Testis (tissue), 5 donors: ENCODE measurements at places on chromosomes 11 and 22. TPM values are rescaled to one million over a fixed set of nuclear protein-coding genes. Genes with fewer than 3 reads are reported as not detected.

The GRAMD1B gene
- 48.9 TPM for polyA plus RNA-seq

The WNT11 gene
- 2.7 TPM for polyA plus RNA-seq

The USP35 gene
- polyA plus RNA-seq, result 10.5 TPM

The ANO1 gene
- polyA plus RNA-seq, result 42.7 TPM

The C11orf91 gene
- polyA plus RNA-seq, result 12.8 TPM

The MUC2 gene
- 0.41 TPM for polyA plus RNA-seq

The PGA3 gene
- polyA plus RNA-seq, result 1.7 TPM

The CRYBA4 gene
- polyA plus RNA-seq, result 2.6 TPM

The PPME1 gene
- 90.9 TPM for polyA plus RNA-seq

The B4GALNT4 gene
- polyA plus RNA-seq, result 4.3 TPM

The TMEM191B gene
- polyA plus RNA-seq, result 56.9 TPM

The TSGA10IP gene
- polyA plus RNA-seq, result 17.8 TPM

The HTR3B gene
- polyA plus RNA-seq, result 1.1 TPM

GRCh38 chr11:69155302-69156234, at the start of gene SMIM38:
TSS of gene SMIM38 (plus strand) at chr11:69155935. CDS start at chr11:69157847, 1,912 bp downstream.
- no peak for DNase-seq

DNA sequence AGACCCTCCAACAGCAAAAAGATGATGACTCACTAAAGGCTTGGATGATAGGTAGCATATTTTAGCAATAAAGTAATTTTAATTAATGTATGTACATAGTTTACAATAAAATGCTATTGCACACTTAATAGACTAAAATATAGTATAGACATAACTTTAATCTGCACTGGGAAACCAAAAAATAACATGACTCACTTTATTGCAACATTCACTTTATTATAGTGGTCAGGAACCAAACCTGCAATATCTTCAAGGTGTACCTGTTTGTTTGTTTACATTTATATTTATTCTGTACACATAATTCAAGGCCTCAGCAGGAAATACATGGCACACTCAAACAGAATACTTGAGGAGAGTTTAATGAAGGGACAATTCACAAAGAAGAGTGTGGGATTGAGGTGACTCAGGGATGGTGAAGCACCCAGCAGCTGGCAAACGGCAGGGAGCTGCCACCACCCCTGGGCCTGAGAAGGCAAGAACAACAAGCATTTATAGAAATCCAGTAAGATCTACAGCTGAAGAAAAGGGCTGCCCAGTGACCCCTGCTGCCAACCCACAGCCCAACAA, 51.5 kb upstream of the POU2AF2 start:
- DNase-seq, result no peak

DNA sequence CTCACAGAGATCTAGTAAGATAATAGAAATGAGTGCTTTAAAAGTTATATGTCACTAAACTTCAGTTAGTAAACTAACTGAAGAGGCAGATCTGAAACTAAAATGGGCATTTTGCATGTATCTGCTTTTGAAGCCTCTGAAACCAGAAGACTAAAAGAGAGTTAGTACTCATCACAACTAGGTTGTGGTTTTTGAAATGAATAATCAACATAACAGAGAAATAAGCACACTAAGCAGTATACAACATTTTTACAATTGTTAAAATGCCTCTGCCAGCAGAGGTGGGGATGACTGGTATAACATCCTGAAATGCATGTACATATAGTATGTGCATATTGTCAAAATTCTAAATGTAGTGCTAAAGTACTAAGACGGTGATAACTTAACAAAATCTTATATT, 564.5 kb downstream of the DLG2 start:
- no peak for DNase-seq

- DNase-seq, result no peak
Measured at GRCh38 chr22:19971276-19972124, 29.9 kb upstream of the TXNRD2 start.

- DNase-seq, result no peak
Measured at GRCh38 chr11:76628408-76628947, 42.1 kb downstream of the LRRC32 start.

GRCh38 chr22:42754658-42755057, 34.0 kb upstream of the A4GALT start:
- peak; percentile 62 for DNase-seq

DNA sequence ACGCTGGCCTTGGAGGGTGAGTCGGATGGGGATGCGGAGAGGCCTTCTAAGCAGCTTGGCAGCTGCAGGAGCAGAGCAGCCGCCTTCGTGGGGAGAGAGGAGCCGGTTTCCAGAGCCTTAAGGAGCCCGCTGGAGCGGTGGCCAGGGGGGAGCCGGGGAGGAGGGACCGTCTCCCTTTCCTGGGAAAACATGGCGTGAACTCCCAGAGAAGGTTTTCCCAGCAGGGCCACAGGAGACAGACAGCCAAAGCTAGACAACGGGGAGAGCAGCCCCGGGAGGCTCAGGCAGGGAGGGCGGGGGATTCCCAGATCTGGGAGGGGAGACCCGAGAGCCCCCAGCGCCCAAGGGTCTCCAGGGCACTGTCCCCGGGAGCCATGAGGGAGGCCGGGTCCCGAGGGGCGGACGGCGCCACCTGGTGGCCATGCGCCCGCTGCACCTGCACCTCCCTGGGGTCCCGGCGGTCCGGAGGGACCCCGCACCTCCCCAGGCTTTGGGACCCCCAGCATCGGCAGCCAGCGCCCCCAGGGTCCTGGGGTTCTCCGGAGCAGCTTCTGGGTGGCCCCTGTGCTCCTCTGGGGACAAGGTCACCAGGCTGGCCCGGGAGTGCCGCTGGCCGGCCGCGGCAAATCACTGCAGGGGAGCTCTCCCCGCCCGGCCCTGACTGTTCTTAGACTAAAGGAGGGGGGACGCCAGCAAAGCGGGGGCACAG, 2.4 kb upstream of the SYT8 start:
- DNase-seq, result peak; percentile 70

GRCh38 chr11:86174101-86175046, 70.2 kb upstream of the EED start:
- DNase-seq, result peak; percentile 51

- no peak for DNase-seq
Measured at GRCh38 chr11:123069908-123070821, 8.2 kb upstream of the HSPA8 start.

DNA sequence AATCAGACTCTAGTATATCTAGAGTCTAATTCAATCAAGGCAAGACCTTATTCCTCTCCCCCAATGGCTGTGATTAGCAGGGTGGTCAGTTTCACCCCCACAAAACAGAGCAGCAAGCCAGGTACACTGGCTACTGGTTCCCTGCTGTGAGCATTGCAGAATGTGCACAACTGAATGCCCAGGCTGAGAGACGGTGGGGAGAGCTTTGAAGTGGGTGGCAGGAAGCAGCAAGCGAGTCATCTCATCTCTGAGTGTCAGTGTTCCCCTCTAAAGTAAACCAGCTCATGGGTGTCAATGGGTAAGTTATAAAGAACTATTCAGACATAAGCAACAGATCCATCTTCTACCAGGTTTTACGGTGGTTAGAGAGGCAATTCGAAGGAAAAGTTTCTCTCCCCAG, 37.6 kb downstream of the GAB4 start:
- DNase-seq, result no peak

DNA sequence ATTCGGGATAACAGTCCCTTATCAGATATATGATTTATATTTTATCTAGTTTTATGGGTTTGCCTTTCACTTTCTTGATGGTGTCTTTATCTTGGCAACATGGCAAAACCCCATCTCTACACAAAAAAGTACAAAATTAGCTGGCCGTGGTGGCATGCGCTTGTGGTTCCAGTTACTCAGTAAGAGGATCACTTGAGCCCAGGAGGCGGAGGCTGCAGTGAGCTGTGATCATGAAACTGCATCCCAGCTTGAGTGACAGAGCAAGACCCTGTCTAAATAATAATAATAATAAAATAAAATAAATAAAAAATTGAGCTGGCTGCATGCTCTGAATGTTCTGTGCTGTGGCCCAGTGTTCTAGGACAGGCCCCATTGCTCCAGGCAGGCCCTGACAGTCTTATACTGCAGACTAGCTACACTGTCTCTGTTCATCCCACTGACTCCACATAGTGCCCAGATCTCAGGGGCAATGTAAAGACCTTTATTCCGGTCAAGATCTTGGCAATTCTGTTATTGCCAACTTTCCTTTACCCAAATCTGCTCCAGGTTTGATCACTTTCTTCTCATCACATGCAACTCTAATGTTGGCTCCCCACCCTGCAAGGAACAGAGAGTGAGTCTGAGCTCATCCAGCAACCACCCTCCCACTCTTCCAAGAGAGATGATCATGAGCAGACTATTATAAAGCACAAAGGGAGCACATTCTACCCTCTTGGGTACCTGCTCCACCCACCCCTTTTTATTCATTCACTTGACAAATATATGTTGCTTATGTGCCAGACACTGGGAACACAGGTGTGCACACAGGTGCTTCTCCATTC, 8.8 kb downstream of the HSPA8 start:
- no peak for DNase-seq

- no peak for DNase-seq
Measured at GRCh38 chr22:17234144-17234623, 14.9 kb upstream of the ADA2 start.

GRCh38 chr22:29693161-29693560, 26.6 kb upstream of the CABP7 start:
- DNase-seq, result peak; percentile 51

DNA sequence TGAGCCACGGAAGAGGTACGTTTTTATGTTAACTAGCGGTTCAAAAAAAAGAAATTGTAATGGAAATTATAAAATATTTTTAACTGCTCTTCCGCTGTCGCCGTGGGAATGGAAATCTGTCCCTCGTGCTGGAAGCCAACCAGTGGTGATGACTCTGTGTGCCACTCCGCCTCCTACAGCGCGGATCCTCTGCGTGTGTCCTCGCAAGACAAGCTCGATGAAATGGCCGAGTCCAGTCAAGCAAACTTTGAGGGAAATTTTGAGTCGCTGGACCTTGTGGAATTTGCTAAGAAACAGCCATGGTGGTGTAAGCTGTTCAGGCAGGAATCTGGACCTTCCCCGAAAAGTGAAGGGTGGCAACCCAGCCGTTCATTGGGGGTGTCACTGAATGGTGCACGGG, 2.9 kb upstream of the CBX7 start:
- no peak for DNase-seq

GRCh38 chr11:32888805-32889204, 3.8 kb upstream of the QSER1 start:
- DNase-seq, result no peak

DNA sequence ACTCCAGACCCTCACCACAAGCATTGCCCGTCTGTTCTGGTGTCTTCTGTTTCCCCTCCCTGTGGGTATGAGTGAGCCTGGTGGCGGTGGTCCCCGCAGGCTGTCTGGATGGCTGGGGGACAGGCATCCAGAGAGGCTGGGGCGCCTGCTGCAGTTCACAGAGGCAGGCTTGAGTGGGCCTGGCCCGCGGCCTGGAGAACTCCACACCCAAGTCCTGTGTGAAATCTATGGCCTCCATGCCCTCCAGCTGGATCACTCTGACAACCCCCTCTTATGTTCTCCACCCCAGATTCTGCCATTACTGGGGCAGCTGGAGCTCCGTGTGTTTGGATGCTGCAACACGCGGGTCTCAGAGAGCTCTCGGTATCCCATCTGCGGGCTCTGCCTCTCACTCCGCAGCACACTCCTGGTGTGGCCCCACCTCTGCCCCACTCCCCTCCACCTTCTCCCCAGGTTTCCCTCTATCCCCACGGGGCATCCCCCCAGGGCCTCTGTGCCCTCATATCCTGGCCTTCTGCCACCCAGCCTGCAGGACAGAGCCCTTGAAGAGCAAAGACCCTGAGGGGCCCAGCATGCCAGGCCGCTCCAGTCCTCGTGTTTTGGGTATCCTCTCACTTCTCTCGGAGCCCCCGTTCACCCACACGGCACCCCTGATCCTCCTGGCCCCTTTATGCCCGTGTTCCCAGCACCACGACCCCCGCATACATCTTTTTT, 31.3 kb downstream of the LRRC74B start:
- DNase-seq, result no peak

- no peak for DNase-seq
Measured at GRCh38 chr11:122746050-122746478, 90.5 kb downstream of the UBASH3B start.

DNA sequence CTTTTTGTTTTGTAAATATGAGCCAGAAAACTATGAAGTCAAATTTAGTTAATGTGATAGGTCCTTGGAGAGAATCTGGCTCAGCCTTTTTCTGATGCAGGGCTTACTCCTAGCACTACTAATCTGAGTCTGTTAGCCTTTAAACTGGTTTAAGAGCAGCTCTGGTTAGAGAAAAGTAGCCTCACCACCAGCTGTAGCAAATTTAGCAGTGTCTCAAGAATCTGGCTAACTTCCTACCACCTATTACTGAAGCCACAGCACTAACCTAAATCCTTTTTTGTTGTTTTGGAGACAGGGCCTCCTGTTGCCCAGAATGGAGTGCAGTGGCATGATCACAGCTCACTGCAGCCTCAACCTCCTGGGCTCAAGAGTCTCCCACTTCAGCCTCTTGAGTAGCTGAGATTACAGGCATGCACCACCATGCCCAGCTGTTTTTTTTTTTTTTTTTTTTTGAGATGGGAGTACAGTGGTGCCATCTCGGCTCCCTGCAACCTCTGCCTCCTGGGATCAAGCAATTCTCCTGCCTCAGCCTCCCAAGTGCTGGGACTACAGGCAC, 13.9 kb downstream of the RBM4B start:
- no peak for DNase-seq

DNA sequence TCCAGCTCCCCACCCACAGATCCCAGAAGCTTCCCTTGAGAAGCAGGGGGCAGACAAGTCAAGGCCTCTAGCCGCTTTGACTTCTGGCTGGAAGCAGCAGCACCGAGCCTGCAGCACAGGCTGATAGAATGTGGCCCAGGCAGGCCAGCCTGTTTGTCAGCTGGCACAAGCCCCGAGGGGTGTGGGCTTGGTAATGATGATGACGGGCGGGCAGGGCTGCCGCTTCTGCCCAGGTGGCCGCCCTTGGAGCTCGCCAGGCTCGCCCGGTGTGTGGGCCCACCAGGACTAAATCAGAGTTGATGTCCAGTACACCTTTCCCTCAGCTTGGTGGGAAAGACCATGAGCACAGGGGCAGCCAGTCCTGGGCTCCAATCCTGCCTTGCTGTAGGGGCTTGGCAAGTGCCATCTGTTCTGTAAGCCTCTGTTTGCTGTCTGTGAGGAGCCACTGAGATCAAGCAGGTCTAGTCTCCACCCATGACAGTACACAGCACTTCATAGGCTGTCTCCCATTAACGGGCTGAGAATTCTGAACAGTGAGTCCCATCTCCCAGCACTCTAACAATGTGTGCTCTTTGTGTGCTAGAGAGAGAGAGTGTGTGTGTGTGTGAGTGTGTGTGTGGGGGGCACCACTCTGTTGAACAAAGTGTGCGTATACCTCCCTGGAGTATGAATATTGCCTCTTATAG, 26.8 kb downstream of the MICAL2 start:
- DNase-seq, result no peak

GRCh38 chr11:126317756-126318573, 14.1 kb downstream of the DCPS start:
- DNase-seq, result peak; percentile 86
